HFFc6 (cell line): ENCODE measurements at places on chromosomes 7 and 10.

- DNase-seq: peak; percentile 12
Observed at GRCh38 chr7:149719050-149719899, 54.1 kb downstream of the ZNF467 start.

DNA sequence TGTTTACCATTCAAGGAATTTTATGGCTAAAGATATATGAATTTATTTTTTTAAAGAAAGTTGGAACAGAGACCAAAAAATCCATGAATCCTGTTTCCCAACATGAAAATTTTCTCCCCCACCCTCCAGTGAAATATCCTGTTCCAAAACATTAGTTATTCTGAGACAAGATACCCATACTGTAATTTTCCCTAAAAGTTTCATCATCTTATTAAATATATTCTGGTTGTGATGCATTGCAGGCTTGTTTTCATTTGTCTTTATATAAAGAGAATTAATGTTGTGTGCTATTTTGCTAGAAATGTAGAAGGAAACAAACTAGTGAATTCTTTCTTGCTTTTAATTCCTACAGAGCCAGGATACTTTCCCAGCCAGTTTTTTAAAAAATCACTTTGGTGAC lies 106.6 kb downstream of the EXOC4 start:
- DNase-seq: no peak

DNA sequence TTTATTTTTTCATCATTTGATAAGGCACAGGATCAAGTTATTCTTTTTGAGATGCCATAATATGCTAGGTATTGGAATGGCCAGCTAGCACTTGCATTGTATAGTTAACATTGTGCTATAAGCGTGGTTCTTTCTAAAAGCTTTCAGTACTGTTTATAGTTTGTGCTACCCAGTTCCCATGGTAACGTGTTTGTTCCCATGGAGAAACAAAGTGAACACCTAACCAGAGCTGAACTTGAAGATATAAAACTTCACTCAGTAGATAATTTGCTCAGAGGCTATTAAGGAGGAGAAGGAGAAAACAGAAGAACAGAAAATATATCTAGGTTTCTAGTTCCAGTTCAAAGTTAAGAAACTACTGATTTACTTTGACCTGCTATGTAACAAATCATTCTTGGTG lies 23.6 kb upstream of the ITGB8 start:
- no peak for DNase-seq

GRCh38 chr7:127976738-127977120 lies 54.5 kb downstream of the LRRC4 start:
- no peak for DNase-seq

DNA sequence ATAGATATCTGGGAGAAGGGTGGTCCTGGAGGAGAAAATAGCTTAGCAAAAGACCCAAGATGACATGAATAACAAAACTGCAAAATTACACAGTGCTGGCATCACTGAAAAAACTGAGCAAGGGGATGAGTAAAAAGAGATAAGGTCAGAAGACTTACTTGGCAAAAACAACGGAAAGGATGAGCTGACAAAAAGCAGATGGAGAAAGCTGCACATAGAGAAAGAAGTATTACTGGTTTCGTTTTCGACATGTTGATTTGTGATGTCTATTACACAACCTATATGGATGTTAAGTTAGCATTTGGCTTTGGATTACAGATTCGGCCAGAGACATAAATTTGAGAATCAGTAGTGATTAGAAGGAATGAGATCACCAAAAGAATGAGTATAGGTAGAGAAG lies 132.1 kb downstream of the MACC1 start:
- DNase-seq: no peak

DNA sequence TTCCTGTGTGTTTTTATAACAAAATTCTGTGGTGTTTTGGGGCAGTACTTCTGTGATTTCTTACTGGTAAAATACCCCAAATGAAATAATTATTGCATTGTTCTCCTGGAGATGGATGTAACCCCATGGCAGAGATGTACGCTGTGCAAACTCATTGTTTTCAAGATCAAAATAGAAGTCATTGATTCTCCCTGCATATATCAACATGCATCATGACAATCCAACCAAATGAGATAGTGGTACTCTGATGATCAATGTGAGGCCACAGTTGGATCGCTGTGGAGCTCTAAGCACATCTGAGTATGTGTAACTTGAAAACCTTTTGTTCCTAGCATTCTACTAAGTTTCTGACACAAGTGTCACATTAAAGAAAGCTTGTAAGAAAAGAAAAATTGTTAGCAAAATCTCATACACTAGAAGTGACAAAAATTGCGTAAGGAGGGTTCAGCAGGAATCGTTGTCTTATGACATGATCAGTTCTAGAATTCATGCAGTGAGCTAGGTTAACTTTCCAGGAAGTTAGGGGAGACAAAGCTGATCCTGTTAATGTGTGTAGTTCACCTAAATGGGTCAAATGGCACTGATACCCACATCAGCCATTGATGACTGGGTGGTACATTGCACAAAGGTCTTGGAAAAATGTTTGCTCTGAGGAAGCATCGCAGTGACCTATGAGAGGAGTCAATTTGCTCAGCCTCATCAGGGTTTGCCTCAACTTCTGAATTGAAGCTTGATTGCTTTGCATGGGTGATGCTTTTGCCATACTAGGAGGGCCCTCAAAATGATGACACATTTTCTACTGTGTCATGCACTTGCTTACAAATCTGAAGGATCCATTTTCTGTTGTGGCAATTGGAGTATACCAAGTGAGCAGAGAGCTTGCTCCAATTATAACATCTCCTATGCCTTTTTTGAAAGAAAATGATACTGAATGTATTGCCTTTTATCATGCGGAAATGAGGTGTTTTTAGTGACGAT lies 145.1 kb downstream of the PLXDC2 start:
- DNase-seq: no peak
